MG63 (cell line): ENCODE measurements at places on chromosomes 16 and 17.

DNA sequence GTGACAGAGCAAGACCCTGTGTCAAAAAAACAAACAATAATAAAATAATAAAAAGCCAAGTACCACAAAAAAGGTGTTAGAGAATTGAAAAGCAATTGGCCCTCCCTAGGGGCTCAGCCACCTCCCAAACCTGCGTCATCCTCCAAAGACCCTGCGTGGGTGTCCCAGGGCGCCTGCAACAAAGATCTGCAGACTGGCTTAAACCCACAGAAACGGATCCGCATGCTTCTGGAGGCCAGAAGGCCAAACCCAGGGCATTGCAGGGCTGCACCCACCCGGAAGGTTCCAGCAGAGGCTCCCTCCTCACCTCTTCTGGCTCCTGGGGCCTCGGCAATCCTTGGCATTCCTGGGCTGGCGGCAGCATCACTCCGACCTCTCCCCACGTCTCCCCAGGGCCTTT lies 1.5 kb downstream of the ENPP7 start:
- no peak for DNase-seq

- DNase-seq = no peak
Measured at GRCh38 chr17:46733837-46734475, 84.5 kb downstream of the WNT3 start.

GRCh38 chr17:71937914-71938313 lies 182.9 kb upstream of the SOX9 start:
- DNase-seq = no peak

GRCh38 chr16:65118871-65119270 lies 3.0 kb downstream of the CDH11 start:
- no peak for DNase-seq

DNA sequence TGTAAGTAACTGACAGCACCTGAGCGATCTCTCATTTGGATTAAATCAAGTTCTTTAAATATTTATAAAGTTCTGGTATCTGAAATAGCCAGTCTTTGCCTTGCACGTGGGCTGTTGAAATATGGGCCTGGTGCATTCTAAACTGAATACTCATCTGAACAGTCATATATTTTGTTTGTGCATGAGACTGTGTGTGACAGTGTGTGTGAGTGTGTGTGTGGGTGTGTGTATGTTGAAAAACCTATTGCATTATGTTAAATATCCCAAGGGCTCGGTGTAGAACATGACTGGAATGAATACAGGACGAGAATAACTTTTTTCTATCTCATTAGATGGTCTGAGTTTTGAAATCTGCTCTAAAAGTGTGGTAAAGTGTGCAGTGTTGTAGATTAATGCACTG lies 82.4 kb upstream of the TOX3 start:
- DNase-seq = no peak

DNA sequence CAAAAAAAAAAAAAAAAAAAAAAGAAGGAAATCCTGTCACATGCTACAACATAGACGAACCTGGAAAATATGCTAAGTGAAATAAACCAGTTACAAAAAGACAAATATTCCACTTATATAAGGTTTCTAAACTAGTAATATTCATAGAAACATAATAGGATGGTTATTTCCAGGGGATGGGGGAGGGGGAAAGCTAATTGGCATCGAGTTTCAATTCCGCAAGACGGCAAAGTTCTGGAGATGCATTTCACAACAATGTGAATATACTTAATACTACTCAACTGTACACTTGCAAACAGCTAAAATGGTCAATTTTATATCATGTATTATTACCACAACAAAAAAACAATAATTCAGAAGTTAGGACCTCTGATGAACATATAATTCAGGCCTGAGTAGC lies 37.9 kb upstream of the ABCA9 start:
- no peak for DNase-seq

DNA sequence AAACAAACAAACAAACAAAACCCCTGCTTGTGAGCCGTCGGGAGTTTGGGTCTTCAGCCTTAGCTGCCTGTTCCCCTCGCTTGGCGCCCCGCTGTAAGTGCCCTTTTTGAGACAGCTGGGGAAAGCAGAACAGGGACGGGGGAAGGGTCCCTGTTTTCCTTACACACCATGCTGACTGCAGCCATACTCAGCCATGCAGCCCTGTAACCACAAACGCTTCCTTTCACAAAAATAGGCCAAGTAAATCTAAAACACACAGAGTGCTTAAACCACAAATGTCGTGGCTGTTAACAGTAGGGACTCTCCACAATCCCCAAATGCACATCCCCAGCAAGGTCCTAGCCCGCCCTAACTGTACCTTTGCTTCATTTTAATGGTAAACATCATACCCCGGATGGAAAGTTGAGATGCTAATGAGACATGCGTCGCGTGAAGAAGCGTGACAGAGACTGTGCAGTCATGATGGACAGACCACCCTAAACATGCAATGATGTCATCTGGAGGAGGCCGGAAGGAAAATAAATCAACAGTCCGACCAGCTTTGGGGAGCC lies 129.9 kb downstream of the MGAT5B start:
- no peak for DNase-seq

GRCh38 chr17:82171750-82172375 lies 40.8 kb downstream of the CCDC57 start:
- no peak for DNase-seq

DNA sequence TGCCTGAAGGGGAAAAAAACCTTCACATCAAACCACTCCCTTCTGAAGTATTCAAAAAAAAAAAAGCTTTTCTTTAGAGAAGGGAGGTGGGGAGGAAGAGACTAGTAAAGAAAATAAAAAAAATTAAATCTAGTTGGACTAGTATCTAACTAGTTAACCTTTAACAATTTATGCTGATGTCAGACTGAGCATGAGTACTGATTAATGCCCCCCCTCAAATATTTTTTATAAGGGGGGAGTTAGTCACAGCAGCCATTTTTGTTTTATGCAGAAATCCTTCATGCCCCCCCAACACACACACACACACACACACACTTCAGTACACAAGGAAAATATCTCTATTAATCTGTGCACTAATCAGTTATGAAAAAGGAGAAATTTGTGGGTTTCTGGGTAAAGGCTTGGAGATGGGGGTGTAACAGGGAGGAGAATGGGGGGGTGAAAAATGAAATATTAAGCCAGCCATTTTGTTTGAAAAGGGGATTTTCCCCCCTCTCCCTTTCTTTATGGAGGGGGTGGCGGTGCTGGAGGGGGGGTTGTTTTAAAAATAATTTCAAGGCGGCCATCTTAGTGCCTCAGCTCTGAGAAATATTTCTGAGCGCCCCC lies 4.7 kb upstream of the CHD3 start:
- DNase-seq = no peak

- no peak for DNase-seq
Measured at GRCh38 chr17:66885417-66885816, 50.5 kb downstream of the CACNG5 start.

- DNase-seq = no peak
Measured at GRCh38 chr16:83253521-83253920, 554.3 kb upstream of the HSBP1 start.

- no peak for DNase-seq
Measured at GRCh38 chr17:19978209-19978802, 678 bp upstream of the AKAP10 start.

DNA sequence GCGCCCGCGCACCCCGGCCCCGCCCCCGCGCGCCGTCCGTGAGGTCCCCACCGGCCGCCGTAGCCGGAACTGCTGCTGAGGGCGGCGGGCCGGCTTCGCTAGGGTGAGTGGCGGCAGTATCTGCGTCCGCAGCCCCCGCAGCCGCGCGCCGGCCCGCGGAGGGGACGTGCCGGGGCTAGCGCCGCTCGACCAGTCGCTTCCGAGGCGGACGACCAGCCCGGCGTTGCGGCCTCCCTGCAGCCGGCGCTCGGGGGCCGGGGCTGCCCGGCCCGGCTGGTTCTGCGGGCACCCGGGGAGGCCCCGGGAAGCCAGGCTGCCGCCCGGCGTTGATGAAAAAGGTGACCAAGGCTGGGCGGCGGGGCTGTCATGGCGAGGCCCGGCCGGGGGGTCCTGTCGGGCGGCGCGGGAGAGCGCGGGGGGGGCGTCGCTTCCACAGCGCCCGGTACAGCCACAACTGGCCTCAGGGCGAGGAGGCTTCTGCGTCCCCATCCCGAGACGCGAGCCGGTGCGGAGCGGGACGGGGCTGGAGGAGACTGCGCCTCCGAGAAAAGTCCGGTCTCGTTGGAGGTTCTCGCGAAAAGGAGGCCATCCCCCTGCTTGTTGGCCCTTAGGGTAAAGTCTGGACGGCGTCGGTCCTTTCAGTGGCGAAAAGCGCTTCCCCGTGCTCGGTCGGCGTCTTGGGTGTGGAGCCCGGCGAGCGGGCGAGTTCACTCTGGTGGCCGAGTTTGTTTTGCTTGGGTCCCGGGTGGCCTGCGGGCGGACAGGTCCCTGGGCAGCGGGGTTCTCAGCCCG lies at the start of gene CRAMP1:
CRAMP1 (plus strand) TSS at position 41 of the 792 bp plus-strand sequence. CDS start 2,280 bp downstream, outside the sequence.
- DNase-seq = peak; percentile 18

DNA sequence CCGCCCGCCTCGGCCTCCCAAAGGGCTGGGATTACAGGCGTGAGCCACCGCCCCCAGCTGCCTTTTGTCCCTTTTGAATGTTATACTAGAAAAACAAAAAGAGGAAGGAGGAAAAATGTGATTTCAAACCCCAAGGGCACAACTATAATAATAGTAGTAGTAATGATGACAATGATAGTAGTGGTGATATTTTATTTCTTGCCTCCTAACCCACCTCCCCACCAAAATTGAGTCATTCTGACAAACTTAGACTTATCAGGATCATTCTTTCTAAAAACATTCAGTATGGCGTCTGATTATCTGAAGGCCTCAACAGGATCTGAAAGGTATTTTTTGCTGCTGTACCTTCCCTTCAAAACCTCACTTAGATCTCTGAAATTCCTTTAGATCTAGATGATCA lies 13.6 kb downstream of the GPATCH8 start:
- no peak for DNase-seq

- DNase-seq = no peak
Measured at GRCh38 chr17:69418535-69418934, 4.0 kb downstream of the MAP2K6 start.

DNA sequence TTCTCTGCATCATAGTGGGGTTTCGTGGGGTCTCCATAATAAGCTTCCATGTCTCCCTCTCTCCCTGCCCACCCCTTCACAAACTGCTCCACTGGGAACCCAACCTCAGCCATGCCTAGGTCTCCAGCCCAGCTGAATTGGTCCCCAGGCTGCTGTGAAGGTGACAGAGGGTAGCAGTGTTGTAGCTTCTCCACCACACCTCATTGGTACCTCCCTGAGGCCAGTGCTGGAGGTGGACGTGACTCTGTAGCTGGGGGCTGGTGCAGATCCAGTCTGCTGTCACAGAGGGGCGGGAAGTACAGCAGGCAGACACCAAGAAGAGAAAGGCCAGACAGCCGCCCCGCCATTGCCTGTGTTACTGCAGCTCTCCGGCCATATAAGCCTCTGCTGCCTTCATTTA lies 82.1 kb downstream of the OR1D5 start:
- no peak for DNase-seq

GRCh38 chr16:86363836-86364618 lies 146.3 kb upstream of the FOXF1 start:
- peak; percentile 84 for DNase-seq

DNA sequence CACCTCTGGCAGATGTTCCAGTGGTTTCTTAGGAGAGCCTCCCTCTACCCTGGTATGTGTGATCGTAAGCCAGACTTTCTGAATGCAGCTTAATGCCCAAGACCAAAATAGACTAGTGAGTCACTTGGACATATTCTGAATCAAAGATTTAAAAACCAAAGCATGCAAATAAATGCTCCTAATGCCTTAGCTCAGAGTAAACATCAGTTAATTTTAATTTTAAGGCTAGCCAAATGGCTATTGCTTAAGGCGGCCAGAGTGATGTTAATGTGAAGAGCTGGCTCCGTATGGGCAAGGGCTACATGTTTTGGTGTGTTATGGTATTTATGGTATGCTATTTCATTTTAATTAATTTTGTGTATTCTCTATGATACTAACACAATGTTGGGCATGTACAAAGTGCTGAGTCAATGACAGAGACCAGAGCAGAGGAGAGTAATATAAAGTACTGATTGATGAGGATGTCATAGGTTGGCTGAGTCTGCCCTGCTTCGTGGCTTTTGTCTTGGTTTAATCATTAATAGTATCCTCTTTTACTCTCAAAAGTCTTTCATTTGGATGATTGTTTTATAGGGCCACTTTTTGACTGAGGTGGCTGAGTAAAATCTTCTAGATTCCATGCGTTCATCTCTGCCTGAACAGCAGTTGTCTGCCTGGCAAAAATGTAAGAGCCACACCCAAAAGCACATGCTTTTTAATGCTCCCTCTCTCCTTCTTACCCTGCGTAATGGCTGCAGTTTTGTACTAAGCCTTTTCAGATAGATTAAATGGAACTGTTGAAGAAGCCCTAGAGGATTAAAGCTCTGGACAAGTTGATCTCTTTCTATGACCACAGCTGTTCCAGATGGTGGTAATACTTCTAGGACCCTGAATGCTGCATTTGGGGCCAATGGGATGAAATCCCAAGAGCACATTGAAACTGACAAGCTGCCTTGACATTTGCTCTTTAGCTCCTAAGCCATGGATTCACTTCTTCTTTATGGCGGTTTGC lies 59.6 kb downstream of the MAP2K6 start:
- peak; percentile 38 for DNase-seq

DNA sequence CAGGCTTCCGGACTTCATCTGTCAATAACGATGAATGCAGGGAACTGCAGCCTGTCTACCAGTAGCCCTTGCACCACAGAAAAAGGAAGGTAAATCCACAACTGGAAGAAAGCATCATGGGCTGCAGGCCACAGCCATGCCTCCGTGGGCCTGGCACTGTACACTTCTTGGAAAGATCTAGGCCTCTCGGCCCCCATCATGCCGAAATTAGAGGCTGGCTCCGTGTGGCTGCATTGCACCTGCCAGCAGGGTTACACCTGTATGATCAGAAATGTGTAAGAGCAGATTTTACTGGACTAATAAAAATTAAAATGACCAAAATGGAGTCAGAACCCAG lies 52.2 kb downstream of the SDK2 start:
- DNase-seq = no peak

GRCh38 chr17:46929413-46929812 lies 6.5 kb downstream of the GOSR2 start:
- no peak for DNase-seq

- peak; percentile 92 for DNase-seq
Measured at GRCh38 chr16:84228256-84228838, 11.5 kb downstream of the KCNG4 start.

GRCh38 chr17:48611681-48612455 lies 1.1 kb upstream of the HOXB7 start:
- DNase-seq = peak; percentile 72

- peak; percentile 92 for DNase-seq
Measured at GRCh38 chr17:76515274-76515949, 14.2 kb upstream of the RHBDF2 start.

DNA sequence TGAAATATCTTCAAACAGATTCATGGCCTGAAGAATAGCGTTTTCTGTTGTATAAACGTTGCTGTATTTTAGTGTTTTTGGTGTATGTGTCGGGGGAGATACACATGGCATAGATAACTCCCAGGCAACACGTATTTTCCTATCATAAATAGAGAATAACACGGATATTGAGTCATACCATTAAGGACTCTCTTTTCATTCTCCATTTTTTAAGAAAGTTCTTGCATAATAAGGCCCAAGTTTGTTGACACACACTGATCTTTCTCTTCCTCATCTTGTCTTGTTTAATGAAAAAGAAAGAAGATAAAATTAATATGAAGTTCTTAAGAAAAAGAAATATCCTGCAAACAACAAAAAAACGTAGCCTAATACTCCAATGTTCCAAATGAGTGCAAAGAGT lies 13.4 kb downstream of the ABCA8 start:
- DNase-seq = no peak

GRCh38 chr17:79079421-79080200 lies 5.0 kb downstream of the ENGASE start:
- no peak for DNase-seq
